HepG2 (cell line): ENCODE measurements at places on chromosomes 5 and 9. TPM values are rescaled to one million over a fixed set of nuclear protein-coding genes. Genes with fewer than 3 reads are reported as not detected.

ZNF608 gene
- total RNA-seq, result 0.83 and 0.91 TPM in 2 replicates

ZNF454 gene
- total RNA-seq, result not detected in 2 replicates

NR4A3 gene
- 0.02 TPM in 1 of 2 replicates, not detected in the other for total RNA-seq

- no peaks in the 10 kb centered on the region for H3K4me1 ChIP-seq
- no peak overlapping the region for H3K4me3 ChIP-seq
- DNase-seq, result no peak
Measured at GRCh38 chr5:64603676-64604075, 86.6 kb upstream of the SHISAL2B start.

- DNase-seq, result no peak
- H3K27me3 ChIP-seq, result no peaks in the 10 kb centered on the region
Measured at GRCh38 chr9:106887066-106887465, 24.1 kb downstream of the ZNF462 start.

DNA sequence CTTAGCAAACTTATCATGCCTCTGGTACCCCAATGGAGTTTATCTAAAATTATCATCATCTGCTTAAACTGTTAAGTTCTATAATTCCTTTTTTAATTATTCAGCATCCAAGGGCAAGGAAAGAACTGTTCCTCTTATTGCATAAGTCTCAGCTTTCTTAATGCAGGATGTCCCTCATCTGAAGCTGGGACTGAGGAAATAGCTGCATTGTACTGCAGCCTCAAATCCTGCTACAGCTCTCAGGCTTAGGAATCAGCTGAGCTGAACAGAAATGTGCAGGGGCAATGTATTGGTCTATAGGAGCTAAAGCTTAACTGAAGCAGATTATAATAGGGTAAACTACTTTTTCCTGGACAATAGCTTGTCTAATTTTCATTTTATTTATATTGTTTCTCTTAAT, 48.0 kb downstream of the HAPLN1 start:
- no peaks in the 10 kb centered on the region for H3K27me3 ChIP-seq
- no peak overlapping the region for H3K27ac ChIP-seq
- no peaks in the 10 kb centered on the region for H3K36me3 ChIP-seq
- DNase-seq, result no peak
- no peak overlapping the region for H3K4me3 ChIP-seq

GRCh38 chr5:80541392-80541791, 28.7 kb downstream of the ANKRD34B start:
- H3K27ac ChIP-seq, result no peak overlapping the region
- H3K36me3 ChIP-seq, result no peaks in the 10 kb centered on the region
- H3K27me3 ChIP-seq, result no peaks in the 10 kb centered on the region; the same call in 1 of the 2 replicates
- no peak for DNase-seq

- H3K4me1 ChIP-seq, result peaks cover 40% of the 10 kb centered on the region
- H3K27ac ChIP-seq, result no peak overlapping the region
- H3K27me3 ChIP-seq, result no peaks in the 10 kb centered on the region
- no peaks in the 10 kb centered on the region for H3K36me3 ChIP-seq
- DNase-seq, result no peak
- H3K4me3 ChIP-seq, result no peak overlapping the region
Measured at GRCh38 chr5:96709152-96709821, 47.1 kb downstream of the CAST start.
